ENCODE measurements at places on chromosomes 7 and 10.
A peak's percentile ranks its signal among the peaks of the same experiment; 100 is the strongest.

DNA sequence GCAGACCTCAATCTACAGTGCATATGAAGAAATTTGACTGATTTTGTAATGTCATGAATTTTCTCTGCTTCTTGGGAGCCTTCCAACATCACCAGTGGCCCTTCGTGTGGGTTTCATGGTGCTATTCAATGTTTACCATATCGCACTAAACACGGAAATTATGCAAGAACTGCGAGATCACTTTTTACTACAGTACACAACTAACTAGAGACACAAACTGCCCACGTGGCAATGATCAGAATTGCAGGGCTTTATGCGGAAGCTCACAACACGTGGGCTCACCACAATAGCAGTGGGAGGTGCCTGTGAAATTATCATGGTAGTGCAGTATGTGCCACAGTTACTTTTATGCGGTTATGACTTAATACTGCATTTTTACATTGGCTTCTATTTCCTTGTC, 449.7 kb upstream of the KLF6 start:
- peak; percentile 88 for ATAC-seq

- ATAC-seq = no peak
Observed at GRCh38 chr7:98192781-98193457, 18.3 kb upstream of the BHLHA15 start.

DNA sequence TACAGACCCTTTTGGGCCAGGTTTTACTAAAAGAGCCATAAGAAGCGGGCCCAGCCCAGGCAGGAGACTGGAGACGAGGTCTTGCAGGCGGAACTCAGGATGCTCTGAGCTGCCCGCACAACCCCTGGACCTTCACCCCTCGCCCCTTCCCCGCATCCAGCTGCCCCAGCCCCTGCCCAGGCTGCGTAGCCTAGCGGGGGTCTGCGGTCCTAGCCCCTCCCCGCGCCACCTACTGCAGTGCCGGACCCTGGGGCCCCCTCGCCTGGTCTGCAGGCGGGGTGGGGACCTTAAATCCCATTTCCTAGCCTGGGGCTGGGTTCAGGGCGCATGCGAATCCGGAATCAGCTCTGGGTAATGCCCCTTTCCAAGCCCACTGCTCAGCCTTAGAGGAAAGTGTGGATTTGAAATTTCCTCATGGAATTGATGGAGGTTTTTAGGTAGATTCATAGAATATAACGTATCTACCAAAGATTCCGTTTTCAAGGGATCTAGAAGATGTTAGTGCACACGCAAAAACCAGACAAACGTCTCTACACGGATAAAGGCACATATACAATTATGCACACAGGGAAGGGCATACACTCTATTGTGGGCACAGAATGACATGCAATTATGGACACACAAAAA, 546 bp upstream of the HOXA3 start:
- ATAC-seq = no peak

DNA sequence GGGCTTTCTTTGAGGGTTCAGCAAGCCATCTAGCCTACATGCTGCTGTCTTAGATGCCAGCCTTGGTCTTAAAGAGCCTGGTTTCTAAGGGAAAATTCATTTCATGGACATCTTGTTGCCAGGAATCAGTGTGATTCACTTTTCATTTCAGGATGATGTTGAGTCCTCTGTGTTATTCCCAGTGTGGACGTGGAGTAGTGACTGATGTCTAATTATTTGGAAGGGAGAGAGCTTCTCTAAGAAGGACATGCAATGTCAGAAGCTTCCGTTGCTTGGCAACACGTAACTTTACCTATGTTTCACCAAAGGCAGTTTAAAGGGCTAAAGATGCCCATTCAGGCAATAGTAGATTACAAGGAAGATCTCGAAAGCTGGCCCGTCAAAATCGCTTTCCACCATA, 89.0 kb downstream of the PTPRE start:
- ATAC-seq = no peak

DNA sequence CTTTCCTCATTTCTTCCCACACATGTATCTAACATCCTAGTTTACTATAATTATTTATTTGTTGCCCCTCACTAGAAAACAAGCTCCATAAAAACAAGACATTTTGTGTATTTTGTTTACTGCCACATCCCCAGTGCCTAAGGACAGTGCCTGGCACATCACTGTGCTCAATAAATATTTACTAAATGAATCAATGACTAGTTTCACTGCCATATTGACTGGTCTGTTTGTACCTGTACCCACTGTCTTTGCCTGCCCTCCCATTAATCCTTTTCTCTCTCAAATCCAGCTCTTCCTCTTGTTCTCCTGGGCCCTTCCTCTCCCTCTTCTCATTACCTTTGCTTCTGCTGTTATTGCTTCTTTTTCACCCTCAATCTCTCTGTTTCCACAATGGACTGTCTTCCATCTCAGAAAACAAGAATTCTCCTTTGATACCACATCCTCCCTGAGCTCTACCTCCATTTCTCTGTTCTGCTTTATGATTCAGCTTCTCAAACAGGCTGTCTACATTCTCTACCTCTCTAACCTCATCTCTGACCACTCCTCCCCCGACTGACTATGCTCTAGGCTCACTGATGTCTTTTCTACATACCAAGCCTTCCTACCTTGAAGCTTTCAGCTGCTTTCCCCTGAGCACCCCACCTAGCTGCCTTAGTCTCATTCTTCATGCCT, 8.3 kb upstream of the FAM133B start:
- ATAC-seq = peak; percentile 30

DNA sequence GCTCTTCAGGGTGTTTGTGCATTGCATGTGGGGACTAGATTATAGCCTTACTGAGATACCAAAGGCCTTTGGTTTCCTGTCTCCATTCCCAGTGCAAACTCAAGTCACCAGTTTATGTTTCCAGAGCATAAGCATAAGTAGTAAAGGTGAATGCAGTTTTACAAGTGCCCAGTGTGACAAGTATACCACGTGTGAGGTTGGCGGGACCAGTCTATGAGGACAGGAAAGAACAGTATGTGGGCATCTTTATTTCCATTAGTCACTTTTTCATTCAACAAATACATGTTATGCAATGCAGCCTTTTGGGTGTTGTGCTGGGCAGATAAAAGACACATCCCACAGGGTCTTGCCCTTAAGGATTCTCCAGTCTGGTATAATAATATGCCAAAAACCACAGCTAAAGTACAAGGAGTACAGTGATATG, 146.5 kb downstream of the ARID5B start:
- ATAC-seq = peak; percentile 25

DNA sequence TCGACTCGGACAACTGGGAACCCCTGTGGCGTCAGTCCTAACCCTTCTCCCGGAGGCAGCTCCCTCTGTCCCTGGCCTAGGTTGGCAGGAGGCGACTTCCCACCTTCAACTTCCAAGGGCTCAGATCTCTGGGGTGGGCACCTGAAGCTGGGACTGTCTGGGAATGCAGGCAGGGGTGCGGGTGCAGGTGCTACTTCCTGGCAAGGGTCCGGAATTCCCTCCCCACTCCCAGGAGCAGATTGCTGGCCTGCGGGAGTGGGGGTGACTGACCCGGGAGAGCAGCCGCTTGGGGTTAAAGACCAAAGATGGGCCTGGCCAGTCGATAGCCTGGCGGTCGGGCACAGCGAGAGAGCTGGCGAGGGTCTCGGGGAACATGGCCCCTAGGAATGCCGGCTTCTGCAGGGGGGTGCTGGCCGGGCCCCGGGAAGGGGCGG, 387 bp downstream of the EPHA1 start:
- ATAC-seq = peak; percentile 8

DNA sequence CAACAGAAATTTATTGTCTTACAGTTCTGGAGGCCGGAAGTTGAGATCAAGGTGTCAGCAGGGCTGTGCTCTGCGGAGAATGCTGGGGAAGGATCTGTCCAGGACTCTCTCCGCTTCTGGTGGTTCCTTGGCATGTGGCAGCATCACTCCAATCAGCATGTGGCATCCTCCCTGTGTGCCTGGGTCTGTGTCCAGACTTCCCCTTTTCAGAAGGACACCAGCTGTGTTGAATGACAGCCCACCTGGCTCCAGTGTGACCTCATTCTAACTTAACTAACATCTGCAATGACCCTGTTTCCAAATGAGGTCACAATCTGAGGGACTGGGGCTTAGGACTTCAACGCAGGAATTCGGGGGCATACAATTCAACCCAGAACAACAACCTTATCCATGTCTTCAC, 141.9 kb downstream of the BMS1 start:
- ATAC-seq = no peak
